ENCODE measurements at places on chromosomes 6 and 20.

- DNase-seq: no peak
Measured at GRCh38 chr6:165704045-165704748, 41.2 kb upstream of the PDE10A start.

DNA sequence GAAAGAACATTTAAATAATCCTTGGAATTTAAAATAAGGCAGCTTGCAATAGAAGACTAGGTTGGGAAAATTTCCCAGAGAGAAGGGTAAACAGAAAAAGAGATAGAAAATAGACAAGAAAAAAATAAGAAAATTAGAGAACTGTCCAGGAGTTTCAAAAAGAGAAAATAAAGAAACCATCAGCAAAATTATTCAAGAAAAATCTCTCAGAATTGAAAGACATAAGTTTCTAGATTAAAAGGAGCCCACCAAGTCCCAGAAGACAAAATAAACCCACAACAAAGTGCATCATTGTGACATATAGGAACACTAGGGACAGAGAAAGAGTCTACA is 88.6 kb upstream of the CDYL start:
- no peak for DNase-seq

- DNase-seq: no peak
Measured at GRCh38 chr6:137931849-137932465, 64.9 kb downstream of the TNFAIP3 start.

GRCh38 chr6:105755885-105756284 is 330.3 kb upstream of the PRDM1 start:
- DNase-seq: no peak

DNA sequence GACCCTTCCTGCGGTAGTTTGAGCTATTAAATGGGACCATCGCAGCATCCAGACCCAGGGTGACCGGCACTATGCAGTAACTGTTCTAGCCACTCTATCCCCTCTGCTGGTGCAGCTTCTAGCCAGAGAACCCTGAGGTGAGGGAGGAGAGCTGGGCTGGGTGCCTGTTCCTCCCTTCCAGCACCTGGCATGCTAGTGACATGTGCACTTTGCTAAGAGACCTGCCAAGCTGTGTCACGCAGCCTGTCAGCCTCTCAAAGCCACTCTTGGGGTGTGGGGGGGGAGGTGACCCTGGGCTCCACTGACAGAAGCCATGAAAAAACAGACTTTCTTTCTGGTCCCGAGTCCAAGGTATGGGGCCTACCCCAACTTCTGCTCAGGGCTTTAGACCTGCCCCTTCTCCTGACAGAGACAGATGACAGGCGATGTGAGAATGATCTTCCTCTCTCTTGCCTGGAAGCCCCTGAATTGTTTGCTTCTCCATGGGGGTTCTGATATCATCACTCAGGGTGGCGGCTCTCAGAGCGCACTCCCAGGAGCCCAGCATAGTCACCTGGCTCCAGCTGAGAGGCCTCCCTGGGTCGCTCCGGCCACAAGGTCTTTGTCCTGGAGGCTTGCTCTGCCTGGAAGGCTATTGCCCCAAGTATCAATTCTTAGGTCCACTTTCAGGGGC is 47.2 kb upstream of the MLN start:
- DNase-seq: no peak

DNA sequence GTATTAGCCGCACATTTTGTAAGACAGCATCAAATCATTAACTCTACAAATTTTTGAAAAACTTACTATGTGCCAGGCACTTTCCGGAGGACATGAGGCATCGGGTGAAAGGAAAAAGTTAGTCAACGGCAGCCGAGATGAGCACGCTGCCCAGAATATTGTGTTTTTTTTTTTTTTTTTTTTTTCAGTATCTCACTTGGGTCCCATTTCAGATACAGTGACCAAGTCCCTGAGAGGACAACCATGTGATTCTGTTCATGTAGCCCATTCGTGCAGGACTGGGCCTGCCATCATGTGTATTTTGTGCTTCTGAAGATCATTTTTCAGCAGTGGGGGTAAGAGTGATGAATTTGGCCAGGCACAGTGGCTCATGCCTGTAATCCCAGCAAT is 1.3 kb downstream of the SLA2 start:
- DNase-seq: no peak

DNA sequence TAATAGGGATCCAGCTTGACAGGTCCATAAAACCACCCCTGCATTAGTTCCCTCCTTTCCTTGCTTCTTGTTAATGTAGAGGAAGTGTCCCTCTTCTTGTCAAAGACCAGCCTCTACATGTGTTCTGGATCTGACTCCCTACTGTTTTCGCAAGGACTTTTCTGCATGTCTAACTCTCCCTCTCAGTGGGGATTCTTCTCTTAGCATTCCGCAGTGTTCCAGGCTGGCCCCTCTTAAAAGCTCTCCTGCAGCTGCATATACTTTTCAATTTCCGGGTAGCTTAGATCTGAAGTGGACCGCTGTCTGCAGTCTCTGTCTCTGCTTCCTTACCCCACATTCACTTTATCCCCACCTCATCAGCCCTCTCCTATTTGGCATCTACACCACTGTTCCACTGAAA is 96.1 kb upstream of the MAN1A1 start:
- no peak for DNase-seq

DNA sequence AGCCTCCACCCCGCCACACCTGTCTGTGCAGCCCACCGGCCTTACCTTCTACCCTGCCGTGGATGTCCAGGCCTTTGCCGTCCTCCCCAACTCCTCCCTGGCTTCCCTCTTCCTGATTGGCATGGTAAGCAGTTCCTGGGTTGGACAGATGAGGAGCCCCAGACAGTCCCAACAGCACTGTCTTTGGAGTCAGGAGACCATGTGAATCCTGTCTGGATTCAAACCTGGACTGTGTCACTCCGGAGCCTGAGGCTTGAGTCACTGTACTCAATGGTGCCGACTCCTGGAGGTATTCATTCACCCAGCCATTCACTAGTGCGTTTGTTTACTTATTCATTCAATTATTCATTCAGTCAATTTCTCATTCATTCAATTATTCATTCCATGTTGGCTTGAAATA is 20.0 kb upstream of the LBP start:
- no peak for DNase-seq

All from NCI-H446 (cell line).